Activated CD4-positive, CD25-positive, alpha-beta regulatory T cell treated with anti-CD3 and anti-CD28 coated beads, Interleukin-2, amount 50 U/mL, for 72 hours (primary cell): ENCODE measurements at places on chromosomes 5 and 9.

DNA sequence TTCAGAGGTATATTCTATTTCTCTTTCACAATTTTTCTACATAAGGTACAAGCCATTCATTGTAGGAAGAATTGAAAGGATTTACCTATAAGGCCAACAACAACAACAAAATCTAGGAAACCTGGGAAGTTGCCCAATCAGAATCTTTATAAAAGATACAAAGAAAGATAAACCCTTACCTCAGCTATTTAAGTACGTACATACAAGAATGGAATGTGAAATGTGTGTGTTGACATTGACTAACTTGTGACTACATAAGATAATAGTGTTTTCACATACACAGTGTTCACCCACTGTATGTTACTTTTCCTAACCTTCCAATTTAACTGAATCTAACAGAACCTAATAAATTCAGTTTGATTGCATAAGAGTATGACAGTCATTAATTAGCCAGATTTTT lies 154.1 kb downstream of the ADAMTS6 start:
- DNase-seq, result no peak

GRCh38 chr5:153791339-153791738 lies 247.4 kb downstream of the FAM114A2 start:
- DNase-seq, result no peak

DNA sequence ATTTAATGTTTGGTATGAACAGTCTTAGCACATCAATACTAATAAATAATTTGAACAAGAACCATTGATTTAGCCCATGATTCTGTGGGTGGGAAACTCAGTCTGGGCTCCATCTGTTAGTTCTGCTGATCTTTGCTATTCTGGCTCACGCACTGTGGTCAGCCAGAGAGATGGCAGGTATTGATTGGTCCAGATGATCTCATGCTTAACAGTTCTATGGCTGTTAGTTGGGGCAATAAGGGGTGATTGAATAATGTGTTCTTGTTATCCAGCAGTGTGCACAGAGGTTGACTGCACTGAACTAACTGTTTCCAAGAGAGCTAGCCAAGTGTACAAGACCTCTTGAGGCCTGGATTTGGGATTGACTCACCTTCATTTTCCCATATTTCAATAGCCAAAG lies 824.3 kb downstream of the SEMA5A start:
- no peak for DNase-seq

DNA sequence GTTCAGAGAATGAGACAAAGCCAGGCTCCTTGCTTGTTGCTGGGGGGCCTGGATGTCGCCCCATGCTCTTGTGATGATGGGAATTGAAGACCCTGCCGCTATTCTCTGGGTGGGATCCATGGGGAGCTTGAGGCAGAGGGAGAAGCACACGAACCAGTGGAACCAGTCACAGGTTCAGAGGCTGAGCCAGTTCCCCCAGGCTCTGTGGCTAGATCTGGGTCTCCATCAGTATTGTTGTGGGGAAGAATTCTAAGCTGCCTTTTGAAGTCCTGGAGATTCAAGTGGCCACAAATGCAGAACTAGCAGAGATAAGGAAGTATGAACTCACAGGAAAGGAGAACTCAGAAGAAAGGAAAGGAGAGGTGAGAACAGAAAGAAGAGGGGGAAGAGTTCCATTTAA lies 219.4 kb downstream of the MSX2 start:
- no peak for DNase-seq

- DNase-seq, result no peak
These were observed 59.3 kb downstream of the RETREG1 start for GRCh38 chr5:16557477-16557876.

DNA sequence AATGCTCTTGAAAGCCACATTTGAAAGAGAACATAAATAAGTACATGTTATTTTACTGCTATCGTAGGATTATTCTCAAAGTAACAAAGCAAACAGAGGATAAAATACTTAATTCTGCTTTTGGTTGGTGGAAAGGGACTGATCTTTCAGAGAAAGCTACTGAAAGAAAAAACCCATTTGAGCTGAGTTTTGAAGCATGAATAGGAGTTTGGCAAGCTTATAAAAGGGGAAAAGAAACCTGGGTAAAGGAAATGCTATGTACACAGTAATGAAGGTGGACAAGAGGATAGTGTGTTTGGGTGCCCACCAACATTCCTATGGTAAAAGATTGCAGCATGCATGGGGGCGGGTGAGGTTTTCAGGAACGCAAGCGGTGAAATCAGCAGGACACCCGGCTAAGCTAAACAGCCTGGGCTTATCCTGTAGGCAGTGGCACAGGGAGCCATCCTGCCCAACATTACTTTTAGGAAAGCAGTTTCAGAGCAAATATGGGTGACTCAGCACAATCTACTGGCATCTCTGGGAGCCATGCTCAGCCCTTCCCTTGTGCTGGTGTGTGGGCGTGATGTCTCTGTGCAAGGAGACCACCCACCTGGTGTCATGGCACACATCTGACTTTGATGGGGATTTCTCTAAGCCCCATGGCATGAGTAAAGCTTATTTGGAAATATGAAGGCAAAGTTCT lies 673.9 kb upstream of the KLF4 start:
- DNase-seq, result no peak
